ENCODE measurements at places on chromosomes 5 and 9. TPM values are rescaled to one million over a fixed set of nuclear protein-coding genes. Genes with fewer than 3 reads are reported as not detected.

TMEM38B gene
- total RNA-seq = 6.3 TPM

RUSC2 gene
- total RNA-seq = 16.7 TPM

- DNase-seq = no peak
Observed at GRCh38 chr9:85925493-85925892, 15.5 kb upstream of the NAA35 start.

DNA sequence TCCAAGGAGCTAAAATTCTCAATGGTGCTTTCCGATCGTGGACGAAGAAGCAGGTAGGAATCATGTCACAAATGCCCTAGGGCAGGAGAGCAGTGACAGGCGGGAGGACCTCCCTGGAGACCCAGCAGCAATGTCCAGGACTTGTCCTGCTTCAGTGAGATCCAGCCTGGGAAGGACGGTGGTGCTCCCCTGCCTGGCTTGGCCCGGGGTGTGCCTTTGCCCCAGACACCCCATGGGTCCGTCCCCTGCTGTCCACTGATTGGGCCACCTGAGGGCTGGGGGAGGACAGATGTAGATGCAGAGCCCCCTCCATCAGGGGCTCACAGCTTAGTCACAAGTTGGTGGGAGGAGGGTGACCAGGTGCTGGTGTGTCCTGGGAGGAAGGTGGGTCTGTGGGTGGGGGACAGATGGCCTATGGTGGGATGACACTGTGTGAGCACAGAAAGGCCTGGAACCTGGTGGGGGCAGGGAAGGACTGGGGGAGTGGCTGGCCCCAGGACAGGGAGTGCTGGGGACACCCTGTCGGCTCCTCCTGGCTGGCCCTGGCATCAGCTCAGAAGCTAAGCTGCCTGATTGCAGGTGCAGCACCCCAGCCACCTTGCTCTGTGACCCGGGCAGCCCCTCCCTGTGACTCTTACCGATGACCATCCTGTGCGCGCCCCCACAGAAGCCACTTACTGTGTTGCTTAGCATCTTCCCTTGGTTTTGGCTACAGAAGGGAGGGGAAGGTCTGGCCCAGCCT lies 82.0 kb downstream of the PHF2 start:
- DNase-seq = no peak

GRCh38 chr9:11868795-11869194 lies 824.4 kb upstream of the TYRP1 start:
- no peak for DNase-seq

ZFP37 gene
- 2.3 TPM for total RNA-seq

- no peak for DNase-seq
Observed at GRCh38 chr5:103465891-103466290, 96.7 kb downstream of the NUDT12 start.

GRCh38 chr5:132826424-132827082 lies 3.9 kb downstream of the SHROOM1 start:
- no peak for DNase-seq

GRCh38 chr5:129141696-129142095 lies 47.1 kb downstream of the ISOC1 start:
- no peak for DNase-seq

- no peak for DNase-seq
Observed at GRCh38 chr5:51203598-51203997, 179.7 kb upstream of the ISL1 start.

- DNase-seq = no peak
Observed at GRCh38 chr5:21574438-21574837, 1278.7 kb downstream of the CDH12 start.

- DNase-seq = no peak
Observed at GRCh38 chr5:97915106-97915505, 732.1 kb upstream of the RIOK2 start.

- no peak for DNase-seq
Observed at GRCh38 chr5:68587171-68587570, 371.6 kb downstream of the PIK3R1 start.

- no peak for DNase-seq
Observed at GRCh38 chr5:129096382-129096991, 1.9 kb downstream of the ISOC1 start.

GRCh38 chr5:123180676-123181393 lies 91.8 kb downstream of the PRDM6 start:
- no peak for DNase-seq

DNA sequence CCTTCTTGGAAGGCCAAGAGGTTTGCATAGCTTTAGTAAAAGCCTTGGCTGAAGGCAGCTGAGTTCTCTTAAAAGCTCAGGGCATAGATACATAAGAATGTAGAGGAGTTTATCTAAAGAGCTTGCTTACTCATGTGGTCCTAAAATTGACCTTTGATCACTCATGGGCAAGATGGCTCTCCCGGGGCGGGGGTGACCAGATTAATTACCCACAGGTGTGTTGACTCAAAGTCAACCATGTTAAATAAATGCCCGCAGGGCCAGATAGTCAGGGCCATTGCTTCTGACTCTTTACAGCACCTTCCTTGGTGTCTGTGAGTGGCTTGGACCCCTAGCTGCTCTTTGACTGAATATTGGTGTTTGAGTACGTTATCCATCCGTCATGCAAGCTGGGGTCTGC lies 33.1 kb upstream of the GHR start:
- no peak for DNase-seq

LRRC26 gene
- total RNA-seq = not detected

TMC1 gene
- 0.99 TPM for total RNA-seq

CRHBP gene
- not detected for total RNA-seq

DNA sequence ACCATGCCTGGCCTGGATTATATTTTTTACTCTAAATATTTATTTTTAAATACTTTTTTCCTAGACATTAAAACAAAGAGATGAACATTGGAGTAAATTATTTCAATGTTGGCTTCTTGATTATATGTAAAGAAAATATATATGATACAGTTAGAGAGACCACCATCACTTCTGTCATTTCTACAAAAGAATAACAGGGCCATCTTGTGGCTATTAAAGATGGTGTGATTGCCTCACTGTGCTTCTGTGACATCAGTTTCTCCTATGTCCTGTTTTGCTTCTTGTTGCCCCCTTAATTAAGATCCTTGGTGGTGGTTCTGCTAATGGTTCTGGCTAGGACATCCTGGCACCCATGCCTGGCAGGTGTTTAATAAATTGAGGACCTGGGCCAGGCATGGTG lies 32.9 kb downstream of the NDFIP1 start:
- no peak for DNase-seq

RNF224 gene
- 0.07 TPM for total RNA-seq

DNA sequence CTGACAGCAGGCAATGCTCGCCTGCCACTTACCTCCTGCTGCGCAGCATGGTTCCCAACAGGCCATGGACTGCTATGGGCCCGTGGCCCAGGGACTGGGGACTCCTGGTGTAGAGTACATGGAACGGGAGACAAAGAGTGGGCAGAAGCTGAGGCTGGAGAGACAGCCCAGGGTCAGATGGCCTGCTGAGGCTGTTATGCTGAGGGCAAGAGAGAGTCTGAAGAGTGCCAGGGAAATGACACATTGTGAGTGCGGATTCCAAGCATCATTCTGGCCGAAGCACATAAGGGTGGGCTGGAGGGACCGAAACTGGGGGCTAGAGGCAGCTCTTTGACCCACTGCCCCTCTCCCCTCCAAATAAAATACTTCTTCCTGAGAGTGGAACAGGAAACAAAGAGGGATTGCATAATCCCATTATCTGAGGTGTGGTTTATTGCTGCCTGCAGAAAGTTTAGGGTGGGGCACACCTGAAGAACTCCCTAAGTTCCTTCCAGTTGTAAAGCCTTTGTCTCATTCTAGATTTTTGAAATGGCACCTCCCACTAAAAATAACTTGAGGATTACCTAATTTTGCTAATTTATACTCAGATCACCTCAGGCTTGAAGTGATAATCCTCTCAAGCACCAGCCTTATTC lies 158.1 kb downstream of the ATP10B start:
- DNase-seq = no peak

RANBP3L gene
- total RNA-seq = not detected
